ENCODE measurements at places on chromosomes 7 and 10.

- H3K36me3 ChIP-seq: no peaks in the 10 kb centered on the region
- no peak overlapping the region for H3K27ac ChIP-seq
- H3K4me3 ChIP-seq: no peak overlapping the region
- H3K4me1 ChIP-seq: no peaks in the 10 kb centered on the region
Observed at GRCh38 chr10:90988802-90989201, 67.9 kb upstream of the ANKRD1 start.

GRCh38 chr7:95433952-95434556 lies 774 bp downstream of the PON2 start:
- peaks cover 12% of the 10 kb centered on the region for H3K4me1 ChIP-seq
- H3K36me3 ChIP-seq: peaks cover 4% of the 10 kb centered on the region
- H3K27ac ChIP-seq: peak overlapping the region; percentile 87
- H3K27me3 ChIP-seq: no peaks in the 10 kb centered on the region
- peak overlapping the region; percentile 85 for H3K4me3 ChIP-seq
- no peak for DNase-seq

- no peak overlapping the region for H3K27ac ChIP-seq
- no peaks in the 10 kb centered on the region for H3K4me1 ChIP-seq
- no peak overlapping the region for H3K4me3 ChIP-seq
- H3K36me3 ChIP-seq: no peaks in the 10 kb centered on the region
Observed at GRCh38 chr10:91521439-91521838, 111.3 kb downstream of the HECTD2 start.

DNA sequence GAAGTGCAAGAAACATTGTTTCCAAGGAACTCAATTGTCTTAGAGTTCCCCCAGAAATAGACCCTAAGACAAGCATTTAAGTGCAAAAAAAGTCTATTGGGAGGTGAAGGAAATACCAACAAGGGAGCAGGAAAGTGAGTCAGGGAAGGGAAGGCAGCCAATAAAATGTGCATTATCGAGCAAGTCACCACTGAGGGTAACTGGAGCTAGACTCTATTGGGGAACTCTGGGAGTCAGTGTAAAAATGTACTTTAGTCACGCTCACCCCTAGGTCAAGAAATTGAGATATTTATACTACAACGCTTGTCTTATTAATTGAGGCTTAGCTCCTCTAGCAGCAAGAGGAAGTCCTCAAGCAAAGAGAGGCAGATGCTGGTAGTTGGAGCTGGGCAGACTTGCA lies 137.7 kb downstream of the RTKN2 start:
- no peaks in the 10 kb centered on the region for H3K27me3 ChIP-seq
- H3K4me1 ChIP-seq: no peaks in the 10 kb centered on the region
- DNase-seq: no peak
- no peak overlapping the region for H3K27ac ChIP-seq
- no peaks in the 10 kb centered on the region for H3K36me3 ChIP-seq
